ENCODE measurements at places on chromosomes 13 and 19.

DNA sequence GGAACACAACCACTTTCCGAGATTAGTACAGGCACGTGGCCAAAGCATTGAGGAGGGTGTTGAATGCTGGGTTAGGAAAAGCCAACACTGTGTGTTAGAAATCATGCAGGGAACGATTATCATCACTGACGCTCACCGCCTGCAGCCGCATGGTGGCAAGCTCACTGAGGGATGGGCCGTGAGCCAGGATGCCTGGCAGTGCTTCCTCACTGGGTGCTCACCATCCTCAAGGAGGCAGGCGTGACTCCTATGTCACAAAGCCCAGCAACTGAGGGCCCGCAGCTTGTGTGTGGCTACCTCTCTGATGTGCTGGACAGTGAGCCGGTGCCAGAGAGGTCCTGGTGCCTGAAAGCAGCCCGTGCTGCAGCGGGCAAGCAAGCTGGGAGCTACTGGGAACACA lies 30.4 kb upstream of the TIMM44 start:
- DNase-seq = no peak

DNA sequence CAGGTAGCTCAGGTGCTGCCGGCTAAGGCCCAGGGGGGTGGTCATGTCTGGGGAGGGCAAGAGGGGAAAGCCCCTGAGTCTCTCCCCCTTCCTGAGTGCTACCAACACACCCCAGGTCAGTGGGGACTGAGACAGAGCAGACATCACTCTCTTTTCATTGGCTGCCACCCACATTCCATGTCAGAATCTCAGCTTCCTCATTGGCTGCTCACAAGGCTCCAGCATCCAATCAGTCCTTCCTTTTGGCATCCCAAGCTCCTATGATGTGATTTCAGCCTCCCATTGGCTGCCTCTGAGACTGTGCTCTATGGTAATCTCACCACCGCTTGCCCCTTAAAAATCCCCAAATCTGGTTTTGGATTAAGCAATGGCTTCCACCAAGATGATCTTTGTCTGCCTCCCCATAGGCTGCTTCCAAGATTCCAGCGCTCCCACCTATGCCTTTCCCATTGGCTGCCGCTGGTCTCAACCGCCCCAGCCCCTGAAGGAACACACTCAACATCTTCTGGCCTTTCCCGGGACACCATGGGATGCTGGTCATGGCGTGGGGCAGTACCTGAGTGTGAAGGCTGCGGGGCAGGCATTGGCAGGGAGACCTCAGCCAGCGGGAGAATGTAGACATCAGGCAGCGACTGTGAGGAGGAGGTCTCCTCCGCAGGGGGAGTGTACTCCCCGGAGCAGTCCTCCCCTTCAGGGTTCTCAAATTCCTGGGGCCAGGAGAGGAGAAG lies 2.0 kb downstream of the LMTK3 start:
- DNase-seq = no peak

DNA sequence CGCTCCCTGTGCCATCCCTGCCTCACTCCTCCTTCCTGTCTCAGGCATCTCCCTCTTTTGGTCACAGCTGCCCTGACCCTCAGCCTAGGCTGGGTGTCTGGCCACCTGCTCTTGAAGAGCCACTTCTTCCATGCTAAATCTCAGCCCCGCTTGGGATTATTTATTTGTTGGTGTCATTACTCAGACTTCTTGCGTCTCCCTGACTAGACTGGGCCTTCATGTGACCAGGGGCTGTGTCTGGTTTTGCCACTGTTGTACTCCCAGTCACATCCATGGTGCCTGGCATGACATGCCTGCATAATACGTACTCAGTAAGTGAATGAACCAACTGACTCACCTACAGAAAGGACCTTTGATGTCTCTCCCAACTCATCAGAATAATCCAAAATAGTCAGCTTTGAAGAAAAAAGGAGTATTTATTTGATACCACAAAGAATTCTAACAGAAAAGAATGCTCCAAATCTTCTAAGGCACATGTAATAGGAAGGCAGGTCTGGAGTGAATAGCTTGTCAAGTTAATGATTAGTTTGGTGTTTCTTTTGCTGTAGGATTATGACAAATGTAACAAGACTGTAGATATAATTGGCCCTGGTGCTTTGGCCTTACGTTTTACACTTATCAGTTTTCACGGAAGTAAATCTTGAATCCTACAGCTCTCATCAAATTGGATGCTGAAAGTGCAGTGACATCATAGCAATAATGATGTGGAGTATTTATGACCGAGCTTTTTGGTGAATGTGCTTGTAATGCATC lies 84.0 kb downstream of the ALOX5AP start:
- DNase-seq = no peak

- no peak for DNase-seq
These were observed 12.9 kb upstream of the RFXAP start for GRCh38 chr13:36806102-36806501.
